CD4-positive, alpha-beta T cell treated with Interleukin-21 for 1 hour (primary cell): ENCODE measurements at places on chromosomes 12 and 14.
A peak's percentile ranks its signal among the peaks of the same experiment; 100 is the strongest.

- DNase-seq, result no peak
These were observed 5.1 kb downstream of the C12orf56 start for GRCh38 chr12:64385468-64385867.

GRCh38 chr12:19967431-19967830, 400.9 kb upstream of the PDE3A start:
- no peak for DNase-seq

GRCh38 chr12:57460841-57461275, 1.3 kb downstream of the GLI1 start:
- DNase-seq, result no peak

DNA sequence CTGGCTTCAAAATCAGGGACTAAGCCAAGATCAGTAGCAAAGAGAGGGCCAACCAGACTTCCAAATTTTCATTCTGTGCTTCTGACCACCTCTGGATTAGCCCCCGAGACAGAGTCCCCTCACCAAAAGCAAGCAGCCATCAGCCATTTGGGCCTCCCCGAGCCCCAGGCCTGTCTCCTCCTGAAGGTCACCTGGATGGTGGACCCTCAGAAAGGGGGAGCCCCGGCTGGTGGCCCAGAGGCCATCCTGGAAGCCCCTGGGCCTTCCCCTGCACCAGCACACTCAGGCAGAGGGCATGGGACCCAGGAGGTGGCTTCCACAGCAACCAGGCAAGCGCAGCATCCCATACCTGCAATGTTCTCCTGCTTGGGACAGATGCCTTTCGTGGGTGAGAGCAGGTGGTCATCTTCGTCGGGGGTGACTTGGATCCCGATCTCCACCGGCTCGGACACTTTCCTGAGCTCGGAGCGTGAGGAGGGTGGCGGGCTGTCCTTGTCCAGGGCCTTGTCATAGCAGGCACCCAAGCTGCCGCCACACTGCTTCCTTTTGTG, 14.8 kb downstream of the BCL11B start:
- DNase-seq, result no peak

DNA sequence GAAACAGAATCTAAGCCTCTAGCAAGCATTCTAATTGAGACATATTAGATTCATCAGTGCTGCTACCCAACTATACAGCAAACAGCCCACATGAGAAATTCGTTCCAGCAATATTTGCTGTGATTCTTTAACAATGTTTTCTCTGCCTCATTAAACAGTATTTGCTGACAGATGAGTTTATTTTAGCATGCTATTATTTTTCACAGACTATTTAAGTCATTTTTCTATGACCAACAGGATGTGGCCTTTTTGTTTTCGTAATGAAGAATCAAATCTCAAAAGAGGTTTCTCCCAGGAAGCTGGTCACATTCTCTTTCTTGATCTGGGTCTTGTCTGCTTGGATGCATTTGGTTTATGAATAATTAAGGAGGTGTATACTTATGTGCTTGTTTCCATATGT, 23.2 kb upstream of the SERPINA12 start:
- DNase-seq, result no peak

- peak; percentile 9 for DNase-seq
These were observed 117.5 kb downstream of the ASCL4 start for GRCh38 chr12:107891967-107892366.

DNA sequence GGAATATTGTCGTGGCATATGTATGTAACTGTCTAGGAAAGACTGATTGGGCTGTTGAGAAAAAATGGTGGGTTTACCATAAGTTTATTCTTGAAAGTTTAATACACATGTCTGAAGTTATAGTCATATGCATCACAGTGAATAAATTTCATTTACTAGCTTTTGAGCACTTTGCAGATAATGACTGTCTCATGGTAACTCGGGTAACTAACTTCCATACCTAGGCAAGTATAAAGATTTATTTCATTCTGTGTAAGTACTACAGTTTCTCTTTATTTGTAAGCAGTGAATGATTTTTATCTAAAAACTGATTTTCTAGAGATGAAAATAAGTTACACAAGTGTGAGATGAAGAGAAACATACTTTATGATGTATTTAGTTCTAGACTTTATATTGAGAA, 3.0 kb downstream of the USP15 start:
- DNase-seq, result no peak

- DNase-seq, result no peak
These were observed 108.3 kb upstream of the HMGA2 start for GRCh38 chr12:65715961-65716360.

GRCh38 chr14:61346221-61346620, 24.8 kb downstream of the PRKCH start:
- no peak for DNase-seq

DNA sequence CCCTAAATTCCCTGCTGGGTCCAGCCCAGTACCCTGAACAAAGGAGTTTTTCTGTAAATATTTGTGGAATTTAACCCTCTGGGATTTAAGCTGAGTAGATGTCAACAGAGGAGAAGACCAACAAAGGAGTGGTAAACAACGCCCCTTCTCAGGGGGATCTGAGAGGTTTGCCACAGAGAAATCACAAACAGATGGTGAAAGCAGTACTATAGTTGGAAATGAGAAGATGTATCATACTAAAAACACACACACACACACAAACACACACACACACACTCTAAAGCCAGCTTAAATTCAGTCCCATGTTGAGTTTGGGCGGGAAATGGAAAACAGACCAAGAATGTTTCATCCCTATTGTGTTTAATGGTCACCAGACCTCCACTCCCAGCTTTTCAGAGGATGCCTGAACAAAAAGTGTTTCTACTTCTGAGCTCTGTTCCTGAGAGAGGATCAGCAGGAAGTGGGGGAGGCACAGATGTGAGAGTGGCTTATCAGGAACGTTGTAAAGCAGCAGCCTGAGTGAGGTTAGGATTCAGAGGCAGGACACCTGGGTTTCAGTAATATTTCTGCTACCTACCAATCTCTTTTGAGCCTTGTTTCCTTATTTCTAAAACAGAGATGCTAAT, 3.2 kb downstream of the BIN2 start:
- DNase-seq, result peak; percentile 42

- no peak for DNase-seq
These were observed 320.2 kb upstream of the SFSWAP start for GRCh38 chr12:131390412-131391334.

GRCh38 chr14:54299410-54300363, 97.1 kb upstream of the CDKN3 start:
- no peak for DNase-seq

- no peak for DNase-seq
These were observed 7.2 kb downstream of the ANKS1B start for GRCh38 chr12:99977550-99977949.

GRCh38 chr14:59060841-59061240, 127.6 kb upstream of the DAAM1 start:
- no peak for DNase-seq

DNA sequence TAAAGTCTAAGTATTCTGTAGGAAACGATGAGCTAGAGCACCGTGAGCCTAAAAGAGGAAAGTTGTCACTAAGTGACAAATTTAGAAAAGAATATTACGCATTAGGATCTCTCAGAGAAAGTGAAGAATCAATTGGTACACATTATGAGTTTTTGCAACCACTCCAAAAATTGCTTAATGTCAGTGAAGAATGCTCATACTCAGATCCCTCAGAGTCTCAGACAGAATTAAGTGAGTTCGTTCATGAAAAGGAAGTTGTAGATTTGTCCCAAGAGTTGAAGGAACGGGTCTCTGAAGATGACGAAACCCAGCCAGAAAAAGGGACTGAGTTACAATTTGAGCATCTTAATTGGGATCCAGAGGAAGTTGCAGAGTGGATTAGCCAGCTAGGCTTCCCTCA, 1.5 kb downstream of the SAMD15 start:
- no peak for DNase-seq

DNA sequence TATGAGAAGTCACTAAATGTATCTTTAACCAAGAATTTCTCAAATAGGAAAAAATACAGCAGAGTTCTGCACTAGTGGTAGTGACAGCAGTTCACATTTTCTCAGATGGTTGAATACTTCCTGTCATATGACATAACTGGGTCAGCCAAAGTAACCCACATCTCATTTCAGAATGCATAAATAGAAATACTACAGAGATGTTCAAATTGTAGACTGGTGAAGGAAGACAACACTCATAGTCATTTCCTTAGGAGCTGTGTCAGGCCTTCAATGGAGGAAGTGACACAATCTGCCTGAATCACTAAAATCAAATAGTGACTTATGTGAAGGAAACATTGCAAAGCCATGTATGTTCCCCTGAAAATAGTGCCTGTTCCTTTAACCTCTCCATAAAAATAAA, 32.4 kb downstream of the FERMT2 start:
- peak; percentile 76 for DNase-seq

- DNase-seq, result no peak
These were observed 17.4 kb upstream of the PTGR2 start for GRCh38 chr14:73834261-73834625.

- no peak for DNase-seq
These were observed 506.0 kb upstream of the TMEM132C start for GRCh38 chr12:127760996-127761395.

DNA sequence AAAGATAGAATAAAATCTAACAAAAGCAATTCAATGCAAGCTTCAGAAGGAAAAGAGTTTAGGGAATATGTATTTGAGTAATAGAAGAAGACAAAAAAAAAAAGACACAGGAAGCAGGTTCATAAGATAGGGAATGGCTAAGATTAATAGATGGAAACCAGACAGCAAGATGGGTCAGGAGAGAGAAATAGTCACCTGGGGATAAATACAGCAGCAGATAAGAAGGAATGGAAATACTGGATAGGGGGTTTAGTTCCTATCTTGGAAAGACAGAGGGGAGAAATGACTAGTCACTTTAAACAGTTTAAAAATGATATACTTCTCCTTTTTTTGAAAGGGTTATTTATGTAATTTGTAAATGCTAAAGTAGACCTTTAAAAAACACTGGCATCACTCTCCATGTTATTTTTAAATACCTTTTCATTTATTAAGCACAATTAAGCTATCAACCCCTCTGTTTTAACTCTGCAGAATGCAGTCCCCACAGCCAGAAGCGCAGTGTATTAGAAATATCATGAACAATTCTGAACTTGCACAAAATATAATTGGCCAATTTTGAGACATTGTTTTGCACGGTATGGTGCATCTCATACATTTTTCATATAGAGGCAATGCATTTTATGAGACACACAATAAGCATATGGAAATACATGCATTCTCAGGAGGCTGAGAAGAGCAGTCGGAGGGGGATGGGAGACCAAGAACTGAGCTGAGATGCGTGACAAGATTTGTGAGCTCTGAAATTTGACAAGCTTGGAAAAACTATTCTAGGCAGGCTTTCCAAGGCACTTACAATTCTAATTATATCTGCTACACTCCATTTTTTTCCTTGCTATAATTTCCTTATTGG, 303.4 kb upstream of the PRICKLE1 start:
- no peak for DNase-seq
